Activated CD4-positive, alpha-beta T cell treated with anti-CD3 and anti-CD28 coated beads for 4 hours (primary cell): ENCODE measurements at places on chromosomes 5 and 9.

GRCh38 chr9:85700330-85700729 is 41.4 kb downstream of the AGTPBP1 start:
- no peak for DNase-seq

GRCh38 chr5:140259500-140259899 is 43.4 kb downstream of the PFDN1 start:
- DNase-seq = no peak

DNA sequence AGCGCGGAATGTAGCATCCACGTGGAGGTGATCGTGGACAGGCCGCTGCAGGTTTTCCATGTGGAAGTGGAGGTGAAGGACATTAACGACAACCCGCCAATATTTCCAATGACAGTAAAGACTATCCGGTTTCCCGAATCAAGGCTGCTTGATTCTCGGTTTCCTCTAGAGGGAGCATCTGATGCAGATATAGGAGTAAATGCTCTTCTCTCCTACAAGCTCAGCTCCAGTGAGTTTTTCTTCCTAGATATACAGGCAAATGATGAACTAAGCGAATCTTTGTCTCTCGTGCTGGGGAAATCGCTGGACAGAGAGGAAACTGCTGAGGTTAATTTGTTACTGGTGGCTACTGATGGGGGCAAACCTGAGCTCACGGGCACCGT is 598 bp downstream of the PCDHA2 start:
- no peak for DNase-seq

DNA sequence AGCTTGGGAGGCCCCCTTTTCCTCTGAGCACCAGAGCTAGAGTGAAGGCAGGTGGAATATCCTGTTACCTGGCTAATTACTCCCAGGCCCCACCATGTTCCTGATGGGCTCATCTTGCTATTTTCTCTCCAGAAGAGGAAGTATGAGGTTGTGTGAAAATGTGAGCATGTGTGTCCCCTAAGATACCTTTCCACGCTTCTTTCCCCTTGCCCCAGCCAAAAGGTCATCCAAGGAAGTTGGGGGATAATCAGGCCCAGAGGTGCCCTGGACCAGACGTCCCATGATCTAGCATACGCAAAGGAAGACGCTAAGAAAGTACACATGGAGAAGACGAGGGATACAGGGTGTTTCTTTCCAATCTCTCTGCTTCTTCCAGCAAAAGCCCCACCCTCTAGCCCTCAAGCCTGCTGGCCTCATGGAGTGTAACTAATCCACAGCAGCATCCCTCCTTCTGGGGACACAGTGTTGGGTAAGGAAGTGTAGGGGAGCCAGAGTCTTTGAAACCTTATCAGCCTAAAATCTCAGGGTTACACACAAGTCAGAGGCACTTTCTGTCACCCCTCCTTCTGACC is 115.3 kb downstream of the SLC1A3 start:
- no peak for DNase-seq

- no peak for DNase-seq
Observed at GRCh38 chr5:122036326-122036725, 41.7 kb downstream of the LOX start.

DNA sequence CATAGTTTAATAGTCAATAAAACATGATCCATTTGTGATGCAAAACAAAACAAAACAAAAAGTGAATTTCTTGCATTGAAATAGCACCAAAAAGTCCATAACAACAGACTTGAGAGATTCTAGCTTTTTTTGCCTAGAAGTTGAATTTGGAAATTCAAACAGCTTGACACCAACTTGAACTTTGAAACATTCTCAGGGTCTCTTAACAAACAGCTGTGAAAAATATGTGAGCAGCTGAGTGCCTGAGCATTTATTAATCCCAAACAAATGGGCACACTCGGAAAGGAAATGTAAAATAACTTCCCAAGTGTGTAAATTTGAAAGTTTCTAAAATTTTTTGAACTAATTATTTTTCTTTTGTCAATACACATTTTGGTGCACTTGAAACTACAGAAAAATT is 56.0 kb upstream of the HMHB1 start:
- DNase-seq = no peak

DNA sequence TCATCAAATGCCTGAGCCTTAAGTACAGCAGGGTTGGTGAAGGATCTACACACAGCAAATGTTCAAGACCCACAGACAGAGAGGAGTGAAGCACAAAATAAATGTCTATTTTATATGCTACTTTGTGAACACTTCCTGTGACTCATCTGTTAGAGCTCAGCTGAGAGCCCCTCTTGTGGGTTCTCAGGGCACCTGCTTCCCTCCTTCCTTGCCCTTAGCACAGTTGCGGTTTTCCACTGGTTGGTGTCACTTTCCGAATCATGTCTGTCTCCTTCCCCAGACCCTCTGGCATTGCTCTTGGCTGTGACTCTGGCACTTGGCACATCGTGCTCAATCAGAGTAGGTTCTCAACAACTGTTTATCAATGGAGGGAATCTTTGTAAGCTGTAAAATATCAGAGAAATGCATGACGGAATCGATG is 128.5 kb upstream of the STC2 start:
- DNase-seq = no peak

GRCh38 chr5:58582019-58582802 is 664 bp upstream of the RAB3C start:
- DNase-seq = no peak
